NT2/D1 (cell line): ENCODE measurements at places on chromosomes 5 and 9.
A peak's percentile ranks its signal among the peaks of the same experiment; 100 is the strongest.

DNA sequence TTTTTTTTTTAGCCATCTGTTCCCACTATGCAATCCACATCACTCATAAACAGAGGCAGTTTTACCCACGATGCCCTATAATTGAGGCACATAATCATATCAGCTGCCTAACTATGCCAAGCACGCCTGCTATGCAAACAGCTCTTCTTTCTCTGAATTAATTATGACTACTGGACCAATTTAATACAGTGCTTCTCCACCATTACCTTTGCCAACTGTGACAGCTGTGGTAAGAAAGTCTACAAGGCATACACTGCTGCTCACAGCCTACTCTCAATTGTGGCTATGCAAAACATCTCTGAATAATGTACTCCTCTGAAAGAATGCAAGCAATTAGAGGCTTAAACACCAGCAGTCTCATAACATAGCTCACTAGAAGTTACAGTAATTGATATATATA is 97.1 kb downstream of the DTWD2 start:
- DNase-seq = no peak

DNA sequence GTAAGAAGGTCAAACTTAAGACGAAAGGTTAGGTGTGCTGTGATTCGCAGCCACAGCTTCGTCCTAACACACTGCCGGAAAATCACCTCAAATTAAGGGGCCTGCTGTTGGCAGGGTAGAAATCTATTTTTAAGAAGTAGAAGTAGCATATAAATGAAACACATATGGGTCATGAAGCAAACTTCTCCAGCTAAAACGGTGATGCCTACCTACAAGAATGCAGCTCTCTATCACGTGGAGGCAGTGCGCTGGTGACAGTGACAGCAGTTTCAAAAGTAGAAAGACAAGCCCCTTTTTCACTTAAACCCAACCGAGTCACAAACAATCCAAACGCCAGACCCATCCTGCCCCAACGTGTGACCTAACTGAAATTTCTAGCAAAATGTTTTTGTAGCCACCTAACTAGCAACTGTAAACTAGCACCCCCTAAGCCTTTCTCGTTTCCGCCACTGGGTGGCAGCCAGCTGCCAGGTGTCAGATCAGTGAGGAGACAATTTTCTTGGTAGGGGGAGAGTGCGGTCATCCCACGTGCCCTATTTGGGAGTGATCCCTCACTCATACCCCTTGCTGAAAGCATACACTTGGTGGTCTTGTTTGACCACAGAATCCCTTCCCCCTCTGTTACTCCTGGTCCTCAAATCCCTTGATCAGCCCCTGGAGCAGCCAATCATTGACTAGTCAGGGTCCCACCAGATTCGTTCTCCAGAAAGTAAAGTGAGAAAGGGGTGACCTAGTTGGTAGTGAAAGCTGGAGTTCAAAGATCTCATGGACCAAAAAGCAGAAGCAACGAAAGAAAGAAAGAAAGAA is 71.8 kb upstream of the MAMDC2 start:
- peak; percentile 57 for DNase-seq

GRCh38 chr5:143051244-143052058 is 281.3 kb downstream of the ARHGAP26 start:
- no peak for DNase-seq

GRCh38 chr5:176596689-176597416 is 13.1 kb downstream of the GPRIN1 start:
- DNase-seq = no peak

- no peak for DNase-seq
Measured at GRCh38 chr9:126605792-126606482, 7.8 kb upstream of the LMX1B start.

DNA sequence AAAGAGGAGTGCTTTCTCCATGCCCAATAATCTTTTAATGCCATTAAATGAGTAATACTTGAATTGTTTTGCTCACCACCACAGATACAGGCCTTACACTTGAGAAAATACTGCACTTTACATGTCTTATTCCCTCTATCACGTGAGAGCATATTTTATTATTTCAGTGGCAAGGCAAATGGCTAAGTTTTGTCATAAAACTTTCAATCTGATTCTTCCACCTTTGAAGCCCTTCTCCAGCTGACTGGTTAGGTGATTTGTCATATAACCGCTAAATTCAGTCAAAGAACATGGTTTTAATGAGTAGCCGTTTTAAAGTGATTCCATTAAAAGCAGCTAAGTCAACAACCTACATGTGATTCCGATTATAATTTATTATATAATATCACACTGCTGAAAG is 43.8 kb downstream of the FAT2 start:
- no peak for DNase-seq

DNA sequence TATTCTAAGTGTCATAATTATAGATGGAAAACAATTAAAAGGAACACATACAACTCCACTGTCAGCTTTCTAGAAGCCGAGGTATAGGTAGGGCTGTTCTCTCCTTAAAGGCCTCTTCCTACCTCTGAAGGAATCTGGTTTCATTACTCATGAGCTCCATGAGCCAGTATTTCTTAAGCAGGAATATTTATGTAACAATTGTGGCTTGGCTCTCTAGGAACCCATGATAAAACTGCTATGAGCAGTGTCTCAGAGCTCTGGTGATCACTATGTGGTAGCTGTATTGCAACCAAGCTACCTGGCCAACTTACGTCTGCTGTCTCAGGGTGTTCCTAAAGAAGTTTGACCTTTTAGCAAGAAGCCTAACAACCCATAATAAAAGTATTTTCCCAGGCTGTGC is 157.7 kb downstream of the CEP120 start:
- DNase-seq = no peak

DNA sequence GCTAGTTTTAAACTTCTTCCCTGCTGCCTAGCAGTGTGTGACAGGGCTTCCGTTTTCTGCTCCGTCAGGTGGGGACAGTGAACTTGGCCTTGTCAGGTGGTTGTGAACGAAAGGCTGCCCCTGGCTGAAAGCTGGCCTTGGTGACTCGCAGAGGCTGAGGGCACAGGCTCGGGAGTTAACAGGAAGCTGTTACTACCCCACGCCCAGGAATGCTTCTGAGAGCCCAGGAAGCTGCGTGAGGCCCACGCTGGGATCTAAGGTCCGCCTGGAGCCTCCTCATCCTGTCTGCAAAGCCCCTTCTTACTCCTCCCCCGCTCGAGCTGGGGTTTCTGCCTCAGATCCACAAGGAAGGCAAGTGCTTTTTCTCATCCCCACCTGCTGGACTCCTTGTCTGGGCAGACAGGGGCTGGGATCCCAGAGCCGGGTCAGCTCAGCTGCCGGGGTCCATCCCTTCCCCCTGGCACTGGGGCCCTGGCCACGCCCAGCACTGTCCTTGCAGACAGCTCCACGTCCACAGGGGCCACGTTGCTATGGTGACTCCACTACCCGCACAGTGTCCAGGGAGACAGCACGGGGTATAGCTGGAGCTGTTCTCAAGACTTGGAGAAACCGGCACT is 124.7 kb upstream of the TBC1D2 start:
- peak; percentile 75 for DNase-seq

- DNase-seq = no peak
Measured at GRCh38 chr5:172561151-172561550, 79.9 kb upstream of the NEURL1B start.

DNA sequence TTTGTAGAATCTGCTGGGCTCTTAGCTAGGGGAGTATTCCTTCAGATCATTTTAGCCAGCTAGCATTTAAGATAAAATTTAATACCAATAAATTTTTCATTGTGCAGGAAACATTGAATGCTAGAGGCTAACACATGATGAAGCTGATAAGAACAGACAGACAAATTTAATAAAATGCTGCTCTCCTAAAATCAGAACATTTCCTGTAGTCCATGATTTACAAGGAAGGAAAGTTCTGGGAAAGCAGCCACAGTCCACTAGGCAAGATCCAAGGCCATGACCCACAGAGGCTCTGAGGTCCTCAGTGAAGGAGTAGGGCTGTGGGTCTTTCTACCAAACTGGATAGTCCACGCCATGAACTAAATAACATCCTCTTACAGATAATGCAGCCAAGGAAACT is 253.0 kb downstream of the ICE1 start:
- no peak for DNase-seq

GRCh38 chr9:33813712-33814641 is 3.0 kb upstream of the UBE2R2 start:
- DNase-seq = no peak

GRCh38 chr9:129141066-129142041 is 30.1 kb downstream of the PTPA start:
- DNase-seq = no peak

DNA sequence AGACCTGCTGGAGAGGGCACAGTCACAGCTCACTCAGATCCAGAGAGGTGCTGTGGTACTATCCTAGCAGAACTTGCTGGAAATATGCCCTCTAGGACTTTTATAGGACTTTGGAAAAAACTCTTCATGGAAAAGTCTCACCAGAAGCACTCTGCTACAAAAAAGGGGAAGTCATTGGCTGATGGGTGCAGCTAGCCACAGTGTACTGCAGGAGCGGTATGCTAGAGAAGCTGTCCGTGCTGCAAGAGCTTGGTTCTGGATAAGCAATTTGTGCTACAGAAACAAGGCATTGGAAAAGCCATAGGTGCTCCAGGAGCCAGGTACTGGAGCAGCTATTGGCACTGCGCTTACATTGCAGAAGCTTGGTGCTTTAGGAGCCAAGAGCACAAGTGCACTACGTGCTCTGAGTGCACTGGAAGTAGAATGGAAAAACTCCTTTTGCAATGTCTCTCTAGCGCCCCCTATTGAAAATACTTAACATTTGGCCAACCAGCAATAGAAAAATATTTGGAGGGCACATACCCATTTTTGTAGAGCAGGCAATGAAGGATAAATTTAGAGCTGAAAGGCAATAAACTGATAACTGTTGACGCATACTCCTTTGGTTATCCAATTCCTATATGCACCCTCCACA is 83.4 kb downstream of the MEGF10 start:
- DNase-seq = peak; percentile 1

GRCh38 chr5:8961219-8961618 is 584.7 kb downstream of the SEMA5A start:
- DNase-seq = no peak

DNA sequence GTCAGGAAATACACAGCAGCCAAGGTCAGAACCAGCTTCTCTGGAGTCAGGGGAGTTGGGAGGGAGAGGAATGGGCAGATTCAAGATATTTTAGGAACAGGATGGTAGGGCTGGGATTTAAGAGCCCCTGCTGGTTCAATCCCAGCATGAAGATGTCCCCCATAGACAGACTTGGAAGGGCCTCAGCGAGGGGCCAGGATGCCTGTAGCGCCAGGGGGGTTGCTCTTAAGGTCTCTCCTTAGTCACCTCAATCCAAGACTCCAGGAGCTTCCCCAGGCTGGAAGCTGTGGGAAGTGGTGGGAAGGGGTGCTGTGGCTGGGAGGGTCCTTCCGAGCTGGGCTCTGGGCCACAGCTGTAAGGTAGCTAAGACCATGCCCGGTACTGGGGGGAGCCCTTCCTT is 8.1 kb upstream of the TSPAN17 start:
- no peak for DNase-seq

DNA sequence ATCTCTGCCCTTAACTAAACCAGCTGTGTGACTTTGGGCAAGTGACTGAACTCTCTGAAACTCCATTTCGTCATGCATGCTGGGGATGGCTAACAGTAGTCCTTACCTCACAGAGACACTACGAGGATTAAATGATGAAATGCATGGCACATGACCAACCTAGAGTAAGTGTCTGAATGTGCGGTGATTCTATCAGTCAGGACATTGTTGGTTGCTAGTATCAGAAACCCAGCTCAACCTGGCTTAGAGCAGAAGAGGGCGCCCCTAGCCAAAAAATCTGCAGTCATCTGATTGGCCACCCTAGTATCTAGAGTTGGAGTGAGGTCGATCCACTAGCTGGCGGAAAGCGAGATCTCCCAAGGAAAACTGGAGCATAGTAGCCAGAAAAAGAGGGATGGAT is 25.2 kb downstream of the NEURL1B start:
- no peak for DNase-seq

GRCh38 chr9:114367772-114368569 is 19.8 kb downstream of the AKNA start:
- DNase-seq = no peak
